ENCODE measurements at places on chromosomes 4 and X.

- no peak for DNase-seq
Observed at GRCh38 chrX:132766452-132766851, 192.0 kb downstream of the HS6ST2 start.

GRCh38 chr4:186368281-186368680 lies 102.3 kb downstream of the F11 start:
- no peak for DNase-seq

- no peak for DNase-seq
Observed at GRCh38 chrX:21838937-21839333, 482 bp upstream of the MBTPS2 start.

- no peak for DNase-seq
Observed at GRCh38 chr4:16530688-16531635, 304.7 kb upstream of the TAPT1 start.

DNA sequence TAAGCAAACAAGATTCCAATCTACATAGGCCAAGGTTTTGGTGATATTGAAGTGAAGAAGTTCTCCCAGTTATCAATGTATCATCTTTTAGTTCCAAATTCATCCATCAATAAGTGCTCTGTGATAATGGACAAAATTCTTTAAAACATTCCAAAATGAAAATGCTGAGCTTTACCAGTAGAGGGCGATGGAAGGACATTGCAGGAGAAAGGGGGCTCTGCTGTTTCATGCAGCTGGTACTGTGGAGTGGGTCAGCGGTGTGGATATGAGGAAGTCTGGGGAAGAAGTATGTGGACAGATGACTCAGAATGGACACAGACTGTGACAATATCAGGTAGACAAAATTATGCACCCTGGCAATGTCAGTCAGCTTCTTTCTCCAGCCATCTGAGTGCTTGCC lies 46.6 kb upstream of the HS6ST2 start:
- DNase-seq = peak; percentile 24

- DNase-seq = no peak
Observed at GRCh38 chr4:102815981-102816380, 11.4 kb downstream of the UBE2D3 start.

GRCh38 chr4:1333256-1333655 lies 13.8 kb upstream of the UVSSA start:
- DNase-seq = no peak

DNA sequence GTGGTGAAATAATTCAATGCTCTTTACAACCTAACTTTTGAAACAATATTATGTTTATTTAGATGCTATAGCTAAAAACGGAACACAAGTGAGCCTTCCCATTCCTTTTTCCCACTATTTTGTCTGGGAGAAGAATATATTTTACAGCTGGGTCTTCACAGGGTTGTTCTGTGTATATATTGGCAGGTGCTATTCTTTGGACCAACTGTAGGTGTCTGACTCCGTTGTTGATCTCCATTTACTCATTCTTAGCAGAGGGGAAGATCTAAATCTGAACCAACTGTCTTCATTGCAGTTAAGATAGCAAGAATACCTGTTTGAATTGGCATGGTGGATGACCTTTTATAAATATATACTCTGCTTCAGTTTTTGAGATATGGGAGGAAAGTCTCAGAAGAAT lies 257.4 kb downstream of the CFAP299 start:
- no peak for DNase-seq

GRCh38 chrX:101430457-101431078 lies 22.5 kb downstream of the HNRNPH2 start:
- no peak for DNase-seq

- no peak for DNase-seq
Observed at GRCh38 chrX:125604448-125604847, 284.8 kb downstream of the TEX13C start.

Data from SJCRH30 (cell line).